NCI-H1105 (cell line): ENCODE measurements at places on chromosomes 16 and 17.

GRCh38 chr16:85991856-85992255 lies 92.9 kb downstream of the IRF8 start:
- DNase-seq = no peak

- no peak for DNase-seq
Observed at GRCh38 chr17:80497726-80498241, 21.4 kb upstream of the NPTX1 start.

GRCh38 chr17:22202702-22203101 lies 510.4 kb downstream of the KCNJ18 start:
- no peak for DNase-seq

DNA sequence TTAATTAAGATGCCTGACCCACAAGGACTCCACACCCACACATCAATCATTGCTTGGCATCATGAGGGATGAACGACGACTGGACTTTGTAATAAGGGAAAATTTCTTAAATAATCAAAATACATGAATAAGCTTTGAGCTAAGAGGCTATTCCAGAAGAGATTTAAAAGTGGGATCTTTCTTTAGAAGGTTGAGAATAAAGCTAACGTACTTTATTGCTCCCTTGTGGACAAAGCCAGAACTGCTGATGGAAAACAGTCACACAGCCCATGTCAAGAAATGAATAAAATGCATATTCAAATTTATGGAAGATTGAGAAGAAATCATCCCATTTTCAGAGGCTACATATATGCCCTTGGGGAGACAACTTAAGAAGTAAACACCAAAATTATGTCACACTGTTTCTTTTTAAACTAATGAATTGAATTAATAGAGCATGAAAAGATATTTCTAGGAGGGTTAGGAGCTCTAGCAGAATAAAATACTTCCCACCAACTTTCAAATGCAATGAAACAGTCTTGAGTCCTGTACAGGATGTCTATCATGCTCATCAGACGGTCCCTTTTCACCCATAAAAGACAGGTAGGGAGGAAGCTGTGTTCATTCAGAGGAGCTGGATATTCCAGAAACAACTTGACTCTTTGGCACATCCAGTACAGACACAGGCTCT lies 60.2 kb upstream of the PHOSPHO1 start:
- DNase-seq = peak; percentile 6

DNA sequence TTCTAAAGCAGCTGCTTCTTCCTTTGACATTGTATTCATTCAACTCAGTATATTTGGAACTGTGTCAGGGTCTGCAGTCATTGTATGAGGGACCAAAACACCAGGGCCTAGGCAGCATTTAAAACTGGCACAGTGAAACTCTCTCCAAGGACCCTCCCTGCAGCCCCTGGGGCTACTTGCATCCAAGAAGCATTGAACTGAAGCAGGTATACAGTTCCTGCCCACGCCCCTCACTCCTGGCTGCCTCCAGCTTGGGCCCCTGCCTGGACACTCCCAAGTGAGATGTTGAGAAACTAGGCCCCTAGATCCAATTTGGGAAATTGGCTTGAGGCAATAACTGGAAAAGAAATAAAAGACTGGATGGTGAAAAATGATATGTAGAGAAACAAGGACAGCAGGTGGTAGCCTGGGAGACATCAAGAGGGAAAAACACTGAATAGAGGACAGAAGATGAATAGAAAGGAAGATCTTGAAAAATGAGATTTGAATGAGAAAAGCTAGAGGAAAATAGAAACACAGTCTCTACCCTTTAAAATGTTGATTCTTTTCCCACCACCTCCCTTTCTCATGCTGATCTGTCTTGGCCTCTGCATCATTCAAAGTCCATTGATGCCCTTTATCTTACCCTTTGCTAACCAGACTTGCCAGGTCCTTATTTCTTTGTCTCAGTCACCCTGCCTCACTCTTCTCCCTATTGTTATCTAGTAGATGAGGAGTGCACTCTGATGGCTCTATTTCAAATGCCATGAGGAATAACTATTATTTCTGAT lies 368.8 kb upstream of the CDH8 start:
- no peak for DNase-seq

DNA sequence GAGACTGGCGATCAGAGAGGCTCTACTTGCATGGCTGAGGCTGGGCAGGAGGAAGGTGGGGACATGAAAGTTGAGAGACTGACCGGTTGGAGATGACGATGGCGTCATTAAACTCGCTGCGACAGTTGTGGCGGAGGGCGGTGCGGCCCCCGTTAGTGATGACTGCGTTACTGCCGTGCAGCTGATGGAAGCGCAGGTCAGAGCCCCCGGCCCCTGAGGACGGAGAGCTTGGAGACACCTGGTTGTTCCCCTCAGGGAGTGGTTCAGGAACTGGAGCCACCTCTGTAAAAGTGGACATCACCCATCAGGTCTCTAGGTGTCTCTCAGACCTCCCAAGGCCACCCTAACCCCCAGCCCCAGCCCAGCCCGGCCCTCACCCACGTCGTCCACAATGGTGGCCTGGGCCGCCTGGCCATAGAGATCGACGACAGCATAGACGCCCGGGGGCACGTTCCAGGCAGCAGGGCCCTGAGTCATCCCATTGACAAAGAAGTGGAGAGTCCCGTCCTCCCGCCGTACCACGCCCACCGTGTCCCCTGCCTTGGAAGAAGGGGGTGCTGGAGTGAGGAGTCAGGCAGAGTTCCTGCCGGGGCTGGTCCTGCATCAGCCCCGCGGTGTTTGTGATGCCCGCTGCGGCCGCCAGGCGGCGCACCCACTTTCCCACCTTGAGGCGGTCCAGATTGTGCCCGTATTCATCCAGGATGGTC lies 5.3 kb downstream of the NEURL4 start:
- no peak for DNase-seq

DNA sequence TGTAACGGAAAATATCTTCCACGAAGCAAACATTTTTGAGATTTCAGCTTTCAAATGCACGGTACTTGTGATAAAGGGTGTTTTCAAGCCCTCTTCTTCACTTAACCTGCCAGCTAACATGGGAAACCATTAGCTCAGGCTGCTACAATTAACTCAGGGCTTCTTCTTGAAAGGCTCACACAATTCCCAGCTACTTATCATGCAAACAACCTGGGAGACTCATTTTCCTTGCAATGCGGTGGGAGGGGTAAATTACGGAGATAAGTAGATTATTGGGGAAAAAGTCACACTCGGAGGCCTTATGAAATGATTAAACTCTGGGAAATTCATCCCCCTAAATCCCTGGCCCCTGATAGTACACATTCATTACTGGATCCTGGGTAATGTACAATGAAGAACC lies 266.4 kb downstream of the STX8 start:
- no peak for DNase-seq

DNA sequence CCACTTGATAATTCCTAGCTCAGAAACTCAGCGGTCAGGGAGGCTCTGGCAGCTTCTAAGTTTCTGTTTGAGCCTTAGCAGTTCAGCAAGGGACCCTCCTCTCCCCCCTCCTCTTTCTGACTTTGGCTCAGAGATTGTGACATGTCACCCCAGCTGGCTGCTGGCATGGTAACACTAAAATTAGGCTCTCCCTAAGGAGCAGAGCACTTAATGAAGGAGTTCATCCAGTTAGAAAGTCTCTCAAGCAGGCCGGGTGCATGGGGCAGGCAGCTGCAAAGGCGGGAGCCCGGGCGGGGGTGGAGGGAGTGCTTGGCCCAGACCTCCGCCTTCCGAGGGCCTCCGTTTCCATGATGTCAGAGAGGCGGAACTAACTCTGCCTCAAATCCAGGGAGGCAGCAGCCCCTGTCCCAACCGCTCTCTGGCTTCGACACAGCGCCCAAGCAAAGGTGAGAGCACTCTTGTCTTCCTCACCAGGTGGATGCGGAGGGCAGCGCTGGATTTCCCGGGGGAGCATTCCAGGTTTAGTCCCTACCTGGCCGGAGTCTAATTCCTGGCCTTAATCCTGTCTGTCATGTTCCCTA lies 128.0 kb upstream of the PLCG2 start:
- DNase-seq = peak; percentile 33
